Body of pancreas (tissue), 4 donors: ENCODE measurements at places on chromosomes 4 and X.

DNA sequence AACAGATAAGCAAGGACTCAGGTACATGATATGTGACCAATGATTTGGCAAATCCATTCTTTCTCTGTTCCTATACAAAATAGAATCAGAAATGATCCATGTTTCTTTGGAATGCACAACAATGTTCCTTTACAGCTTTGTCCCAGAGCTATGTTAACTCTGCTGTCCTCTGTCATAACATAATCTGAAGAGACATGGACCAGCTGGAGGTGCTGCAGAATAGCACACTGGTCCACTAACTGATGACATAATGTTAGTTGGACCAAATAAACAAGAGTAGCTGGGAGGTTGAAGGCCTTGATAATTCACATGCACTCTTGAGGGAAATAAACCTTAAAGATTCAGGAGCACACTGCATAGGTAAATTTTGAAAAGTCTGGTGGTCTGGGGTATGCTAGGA lies 23.0 kb upstream of the DHX15 start:
- no peaks in the 10 kb centered on the region for H3K27me3 ChIP-seq
- H3K36me3 ChIP-seq = no peaks in the 10 kb centered on the region
- no peak overlapping the region for H3K4me3 ChIP-seq
- no peak overlapping the region for H3K27ac ChIP-seq
- no peaks in the 10 kb centered on the region for H3K4me1 ChIP-seq

DNA sequence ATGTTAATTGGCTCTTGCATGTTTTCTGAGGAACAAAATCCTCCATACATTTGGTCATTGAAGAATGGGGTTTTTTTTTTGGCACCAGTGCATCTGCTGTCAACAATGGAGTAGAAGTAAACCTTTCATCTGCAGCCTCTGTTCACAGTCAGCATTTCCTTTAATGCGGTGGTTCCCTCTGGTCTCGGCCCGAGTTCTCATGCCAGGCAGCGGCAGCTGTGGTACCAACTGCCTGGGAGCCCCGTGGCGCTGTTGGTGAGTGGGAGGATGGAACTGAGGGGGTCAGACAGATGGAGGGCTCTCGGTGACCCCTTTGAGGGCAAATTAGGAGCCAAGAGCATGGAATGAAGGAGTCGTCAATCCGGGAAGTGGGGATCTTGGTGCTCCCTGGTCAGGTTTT lies 114.7 kb downstream of the AFF1 start:
- no peaks in the 10 kb centered on the region for H3K27me3 ChIP-seq
- H3K4me3 ChIP-seq = no peak overlapping the region
- no peak overlapping the region for H3K27ac ChIP-seq
- peaks cover 64% of the 10 kb centered on the region for H3K4me1 ChIP-seq
- no peak for DNase-seq

DNA sequence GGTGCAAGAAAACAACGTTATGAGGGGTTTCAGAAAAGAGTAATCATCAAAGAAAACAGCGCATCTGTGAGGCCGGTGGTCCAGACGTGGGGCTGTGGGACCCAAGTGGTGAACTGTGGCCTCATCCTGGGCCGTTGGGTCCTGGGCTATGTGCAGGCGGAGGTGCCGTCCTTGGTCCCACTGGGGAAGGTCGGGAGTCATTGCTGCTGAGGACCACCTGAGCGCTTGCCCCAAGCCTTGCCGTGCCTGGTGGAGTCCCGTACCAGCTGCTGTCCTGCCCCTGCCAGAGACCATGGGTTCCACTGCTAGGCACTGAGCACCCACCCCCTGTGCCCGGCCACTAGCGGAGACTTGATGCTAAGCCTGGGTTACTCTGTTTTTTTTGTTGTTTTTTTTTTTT lies 25.5 kb upstream of the UVSSA start:
- no peaks in the 10 kb centered on the region for H3K27me3 ChIP-seq
- H3K27ac ChIP-seq = no peak overlapping the region
- no peak overlapping the region for H3K4me3 ChIP-seq

GRCh38 chr4:81459228-81459627 lies 12.5 kb downstream of the RASGEF1B start:
- H3K27ac ChIP-seq = no peak overlapping the region
- H3K36me3 ChIP-seq = no peaks in the 10 kb centered on the region
- no peak overlapping the region for H3K4me3 ChIP-seq
- no peaks in the 10 kb centered on the region for H3K27me3 ChIP-seq

- H3K27ac ChIP-seq = no peak overlapping the region
- no peaks in the 10 kb centered on the region for H3K4me1 ChIP-seq
- no peak for DNase-seq
Measured at GRCh38 chr4:161642708-161643107, 521.1 kb downstream of the FSTL5 start.
